ENCODE measurements at places on chromosomes 1 and 21.

- DNase-seq, result no peak
Measured at GRCh38 chr1:33161061-33161681, 20.7 kb downstream of the TRIM62 start.

DNA sequence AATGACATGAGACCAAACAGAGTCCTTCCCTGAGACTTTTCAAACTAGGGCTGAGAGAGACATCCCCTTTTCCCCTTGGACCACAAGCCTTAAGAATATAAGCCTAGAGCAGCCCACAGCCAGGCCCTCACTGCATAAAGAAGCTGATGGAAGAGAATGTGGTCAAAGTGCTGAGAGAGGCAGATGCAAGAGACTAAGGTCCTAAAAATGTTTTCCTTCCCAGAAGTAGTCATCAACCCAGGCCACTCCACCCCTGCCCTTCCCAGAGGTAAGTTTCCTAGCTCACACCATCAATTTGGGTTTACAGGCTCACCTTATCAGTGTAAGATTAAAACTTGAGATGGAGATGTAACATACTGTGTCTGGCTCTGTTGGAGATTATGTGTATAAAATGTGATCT, 58.2 kb downstream of the BCAR3 start:
- DNase-seq, result no peak

GRCh38 chr1:51421964-51422363, 91.6 kb upstream of the TTC39A start:
- no peak for DNase-seq

GRCh38 chr1:46532498-46533178, 18.8 kb downstream of the KNCN start:
- DNase-seq, result peak; percentile 89

DNA sequence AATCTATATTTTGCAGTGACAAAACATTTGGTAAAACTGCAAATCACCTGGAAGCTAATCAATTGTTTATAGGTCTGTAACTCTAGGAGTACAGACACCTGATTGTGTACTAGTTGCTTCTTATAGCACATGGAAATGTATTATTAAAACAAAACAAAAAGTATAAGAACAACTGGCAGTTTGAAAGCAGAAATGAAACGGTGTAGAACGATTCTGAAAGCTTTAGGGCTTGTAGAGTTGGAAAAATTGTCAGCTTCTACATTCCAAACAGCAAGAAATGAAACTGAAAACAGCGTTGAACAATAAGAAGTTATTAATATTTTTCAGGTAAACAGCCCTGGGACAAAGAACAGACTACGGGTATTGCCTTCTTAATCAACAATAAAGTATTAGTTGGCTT, 273.3 kb downstream of the OLFM3 start:
- DNase-seq, result no peak

DNA sequence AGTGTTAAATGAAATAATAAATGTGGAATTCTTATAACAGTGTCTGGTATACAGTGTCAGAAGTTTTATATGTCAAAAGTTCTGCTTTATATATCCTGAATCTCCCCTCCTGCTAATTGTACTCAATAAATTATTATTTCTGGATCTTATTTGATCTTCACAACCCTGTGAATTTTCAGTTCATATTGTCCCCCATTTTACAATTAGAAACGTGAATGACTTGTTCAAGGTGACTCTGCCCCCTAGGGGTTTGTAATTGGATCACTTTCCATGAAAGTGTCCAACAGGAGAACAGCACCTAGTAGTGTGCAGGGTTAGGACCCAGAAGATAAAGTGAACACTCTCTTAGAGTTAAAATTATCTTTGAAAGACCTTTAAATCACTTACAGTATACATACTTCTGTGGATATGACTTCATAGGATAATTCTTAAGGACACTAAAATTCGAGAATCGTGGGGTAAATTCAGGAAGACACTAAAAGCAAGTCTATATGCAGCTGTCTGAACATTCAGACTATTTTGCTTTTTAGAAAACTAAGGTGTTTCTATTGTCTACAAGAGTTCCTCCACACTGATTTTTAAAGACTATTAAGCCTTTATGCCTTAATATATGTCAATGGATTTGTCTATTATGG, 4.5 kb upstream of the DDR2 start:
- no peak for DNase-seq

DNA sequence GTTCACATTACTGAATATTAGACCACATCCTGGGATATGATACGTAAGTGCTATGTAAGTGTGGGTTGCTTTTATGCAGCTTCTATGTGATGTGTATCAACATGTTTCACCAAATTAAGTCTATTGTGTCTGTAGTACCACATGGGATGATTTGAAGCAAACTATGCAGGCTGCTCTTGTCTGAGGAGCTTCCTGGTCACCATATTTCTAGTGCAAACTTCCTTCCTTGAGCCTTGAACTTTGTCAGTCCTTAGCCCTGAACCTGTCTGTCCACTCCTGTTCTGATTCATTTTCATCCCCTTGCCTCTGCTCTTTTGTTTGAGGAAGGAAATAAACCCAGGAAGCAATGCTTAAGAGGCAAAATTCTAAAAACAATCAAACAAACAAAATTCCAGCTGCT, 117.5 kb upstream of the VANGL1 start:
- DNase-seq, result no peak

GRCh38 chr21:37878946-37879660, 37.2 kb downstream of the KCNJ6 start:
- DNase-seq, result no peak

DNA sequence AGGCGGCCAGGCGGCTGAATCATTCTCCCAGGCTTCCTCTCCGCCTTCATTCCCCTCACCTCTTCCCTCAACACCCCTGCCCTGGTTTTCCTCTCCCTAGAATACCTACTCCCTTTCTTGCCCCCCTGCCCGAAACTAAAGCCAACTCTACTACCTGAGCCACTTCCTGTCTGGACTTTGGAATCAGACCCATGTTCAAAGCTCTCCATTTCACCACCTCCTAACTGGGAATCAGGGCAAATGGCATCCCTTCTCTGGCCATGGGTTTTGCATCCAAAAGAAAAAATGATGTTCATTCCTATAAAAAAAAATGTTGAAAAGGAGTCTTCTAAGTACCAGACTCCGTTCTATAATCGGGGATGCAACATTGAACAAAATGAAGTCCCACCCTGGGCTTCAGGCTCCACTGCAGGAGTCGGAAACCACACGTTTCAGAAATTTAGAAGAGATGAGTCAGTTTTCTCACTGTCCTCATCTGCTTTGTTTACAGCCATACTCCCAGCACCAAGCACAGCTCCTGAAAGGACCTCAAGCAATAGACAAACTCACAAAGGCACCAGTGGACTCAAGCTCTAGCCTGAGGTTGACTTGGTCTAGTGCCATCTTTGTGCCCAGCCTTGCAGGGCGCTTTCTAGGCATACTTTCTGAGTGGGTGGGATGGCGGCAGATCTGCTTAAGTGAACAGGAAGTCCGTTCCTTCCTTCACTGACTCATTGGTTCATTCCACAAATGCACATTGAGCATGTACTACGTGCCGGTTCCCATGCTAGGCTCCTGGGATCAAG, 176.2 kb downstream of the IGSF21 start:
- DNase-seq, result no peak

GRCh38 chr1:94723463-94723862, 96.7 kb upstream of the SLC44A3 start:
- DNase-seq, result no peak

- no peak for DNase-seq
Measured at GRCh38 chr1:236657398-236657797, 28.9 kb upstream of the ACTN2 start.

GRCh38 chr1:2407166-2407990, 5.0 kb downstream of the PEX10 start:
- DNase-seq, result no peak

GRCh38 chr1:43954036-43954435, 7.3 kb downstream of the IPO13 start:
- no peak for DNase-seq

DNA sequence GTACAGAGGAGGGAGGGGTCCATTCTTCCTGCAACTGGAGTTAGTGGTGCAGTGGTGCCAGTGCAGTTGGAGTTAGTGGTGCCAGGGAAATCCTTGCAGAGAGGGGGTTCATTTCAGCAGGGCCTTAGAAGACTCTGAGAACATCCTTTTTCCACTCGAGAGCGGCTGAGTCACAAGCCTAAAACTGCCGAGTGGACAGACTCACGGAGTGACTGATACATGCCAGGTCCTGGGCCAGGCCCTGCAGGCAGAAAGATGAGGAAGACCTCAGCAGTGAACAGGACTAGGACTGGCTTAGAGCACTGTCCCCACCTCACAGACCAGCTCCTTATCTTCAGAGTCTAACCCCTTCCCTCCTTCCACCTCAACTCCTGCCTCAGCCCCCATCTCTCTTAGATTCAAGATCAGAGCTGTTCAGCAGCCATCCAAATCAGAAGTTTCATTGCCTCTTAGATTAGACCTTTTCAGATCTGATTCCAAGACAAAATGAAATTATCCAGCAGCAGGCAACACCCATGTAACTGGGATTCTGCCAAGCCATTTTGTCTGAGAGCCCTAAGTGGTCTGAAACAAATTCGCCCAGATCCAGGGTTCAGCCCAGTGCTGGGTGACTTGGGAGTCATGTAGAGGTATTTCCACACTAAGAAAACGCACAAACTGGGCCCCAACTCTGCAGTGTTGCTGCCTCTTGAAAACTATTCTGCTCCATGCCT, 12.7 kb upstream of the IKBKE start:
- no peak for DNase-seq

- no peak for DNase-seq
Measured at GRCh38 chr1:117613249-117613968, 7.6 kb downstream of the TENT5C start.

DNA sequence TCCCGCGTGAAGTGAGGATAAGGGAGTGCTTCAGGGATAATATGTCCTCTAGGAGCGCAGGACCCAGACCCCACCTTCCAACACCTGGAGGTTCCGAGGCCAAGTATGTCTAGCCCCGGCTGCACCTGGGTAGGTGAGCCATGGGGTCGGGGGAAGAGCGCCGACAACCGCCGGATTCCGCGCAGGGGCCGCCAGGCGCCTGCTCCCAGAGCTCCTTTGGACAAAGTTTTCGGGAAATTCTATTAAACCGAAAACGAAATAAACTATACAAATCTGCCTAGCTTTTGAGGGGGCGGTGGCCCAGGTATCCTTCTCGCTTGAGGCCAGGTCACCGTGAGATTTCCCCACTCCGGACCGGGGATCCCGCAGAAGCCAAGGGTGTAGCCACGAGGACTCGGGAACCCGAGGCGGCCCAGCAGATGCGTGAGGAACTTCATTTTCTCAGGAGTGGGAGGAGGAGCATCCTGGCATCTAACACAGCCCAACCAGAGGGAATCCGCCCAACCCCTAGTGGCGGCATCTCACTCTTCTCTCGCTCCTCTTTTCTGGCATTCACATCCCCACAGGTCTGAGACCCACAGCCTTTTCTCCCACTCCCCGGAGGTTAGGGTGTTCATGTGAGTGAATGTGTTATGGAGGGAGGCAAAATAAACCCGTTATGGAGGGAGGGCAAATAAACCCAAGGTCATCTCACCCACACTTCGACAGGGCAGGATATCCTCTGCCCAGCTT, 2.3 kb upstream of the DMRTA2 start:
- no peak for DNase-seq

GRCh38 chr1:116852910-116853309, 56.8 kb upstream of the PTGFRN start:
- no peak for DNase-seq

GRCh38 chr1:167720965-167721616, 691 bp upstream of the MPZL1 start:
- DNase-seq, result no peak

DNA sequence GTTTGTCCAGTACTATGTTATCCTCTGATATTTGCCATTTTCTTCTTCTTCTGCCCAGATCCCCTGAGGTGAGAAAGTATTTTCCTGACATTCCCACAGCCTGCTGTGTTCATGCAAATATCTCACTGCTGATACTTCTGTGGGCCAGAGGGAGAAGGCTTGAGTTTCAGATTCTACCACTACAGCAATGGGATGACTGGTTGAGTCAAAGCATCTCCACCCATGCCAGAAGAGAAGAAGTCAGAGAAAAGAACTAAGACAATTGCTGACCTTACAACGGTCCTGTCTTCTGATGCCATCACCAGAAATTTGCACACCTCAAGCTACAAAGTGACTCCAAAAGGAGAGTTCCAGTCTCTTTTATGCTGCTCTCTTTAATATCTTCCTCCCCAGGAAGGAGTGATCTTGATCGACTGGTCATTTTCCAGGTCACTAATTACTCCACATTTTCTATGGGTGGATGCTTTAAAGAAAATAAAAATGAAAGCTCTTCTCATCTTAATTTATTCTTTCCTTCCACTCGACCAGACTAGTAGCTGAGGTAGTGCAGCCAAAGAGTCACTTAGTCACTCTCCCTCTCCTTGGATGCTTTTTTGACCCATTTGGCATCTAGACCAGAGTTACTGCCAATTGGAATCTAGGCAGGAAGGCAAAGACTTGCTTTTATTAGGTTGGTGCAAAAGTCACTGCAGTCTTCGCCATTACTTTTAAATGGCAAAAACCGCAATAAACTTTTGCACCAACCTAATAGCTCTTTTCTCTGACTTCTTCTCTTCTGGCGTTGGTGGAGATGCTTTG, 195.1 kb downstream of the PTPRC start:
- DNase-seq, result no peak

GRCh38 chr1:21534674-21535378, 25.6 kb downstream of the ALPL start:
- DNase-seq, result no peak

DNA sequence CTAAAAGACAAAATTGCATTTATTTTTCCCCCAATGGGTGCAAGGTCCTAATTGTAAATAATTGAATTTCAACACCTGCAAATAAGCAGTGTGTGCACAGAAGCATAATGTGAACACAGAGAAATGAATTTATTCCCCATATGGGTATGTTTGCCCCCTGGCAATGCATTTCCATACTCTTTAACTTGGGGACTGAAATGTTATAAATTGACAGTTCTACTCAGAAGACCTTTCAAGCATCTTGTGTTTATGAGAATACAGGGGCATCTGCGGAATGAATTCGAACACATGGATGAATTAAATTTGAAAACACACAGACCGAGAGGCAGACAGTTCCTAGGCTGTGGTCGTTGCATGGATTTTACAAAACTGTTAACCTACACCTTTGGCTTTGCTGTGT, 3.5 kb downstream of the PBX1 start:
- no peak for DNase-seq

DNA sequence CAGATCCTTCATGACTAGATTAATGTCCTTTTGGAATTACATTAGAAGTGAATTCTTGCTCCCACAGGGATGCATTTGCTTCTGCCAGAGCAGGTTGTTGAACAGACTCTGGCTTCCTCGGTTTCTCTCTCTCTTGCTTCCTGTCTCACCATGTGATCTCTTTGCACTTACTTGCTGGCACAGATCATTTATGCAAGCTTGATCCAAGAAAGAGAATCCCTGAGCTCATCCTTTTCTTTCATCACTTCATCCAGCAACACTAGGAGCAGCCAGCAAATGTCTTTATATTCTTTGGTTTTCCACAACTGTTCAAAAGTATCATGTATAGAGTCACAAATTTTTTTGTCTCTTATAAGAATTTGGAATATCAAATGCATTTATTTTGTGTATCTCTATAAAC, 313.5 kb downstream of the ZNF326 start:
- no peak for DNase-seq

- no peak for DNase-seq
Measured at GRCh38 chr1:23567996-23568607, 8.8 kb upstream of the ID3 start.

Measured in activated effector memory CD4-positive, alpha-beta T cell treated with anti-CD3 and anti-CD28 coated beads, Interleukin-2, amount 50 U/mL, for 16 hours (primary cell).